ENCODE measurements at places on chromosomes 13 and 19.

DNA sequence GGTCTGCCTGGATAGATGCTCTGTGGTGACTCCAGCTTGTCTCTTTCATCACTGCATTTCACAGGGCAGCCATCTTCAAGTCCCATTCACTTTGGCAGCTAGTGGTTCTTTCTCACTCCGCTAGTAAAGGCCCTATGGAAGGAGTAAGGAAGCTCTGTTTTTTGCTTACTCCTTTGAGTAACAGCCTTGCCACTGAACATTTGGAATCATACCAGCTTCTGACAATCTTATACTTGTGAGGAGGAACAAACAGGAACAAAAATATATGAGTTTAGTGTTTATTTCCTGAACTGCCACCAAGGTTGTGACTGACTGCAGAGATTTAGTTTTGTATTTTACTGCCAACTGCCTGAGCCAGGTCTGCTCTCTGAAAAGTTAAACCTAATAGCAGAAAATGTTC lies 38.7 kb downstream of the KCTD4 start:
- DNase-seq = no peak

DNA sequence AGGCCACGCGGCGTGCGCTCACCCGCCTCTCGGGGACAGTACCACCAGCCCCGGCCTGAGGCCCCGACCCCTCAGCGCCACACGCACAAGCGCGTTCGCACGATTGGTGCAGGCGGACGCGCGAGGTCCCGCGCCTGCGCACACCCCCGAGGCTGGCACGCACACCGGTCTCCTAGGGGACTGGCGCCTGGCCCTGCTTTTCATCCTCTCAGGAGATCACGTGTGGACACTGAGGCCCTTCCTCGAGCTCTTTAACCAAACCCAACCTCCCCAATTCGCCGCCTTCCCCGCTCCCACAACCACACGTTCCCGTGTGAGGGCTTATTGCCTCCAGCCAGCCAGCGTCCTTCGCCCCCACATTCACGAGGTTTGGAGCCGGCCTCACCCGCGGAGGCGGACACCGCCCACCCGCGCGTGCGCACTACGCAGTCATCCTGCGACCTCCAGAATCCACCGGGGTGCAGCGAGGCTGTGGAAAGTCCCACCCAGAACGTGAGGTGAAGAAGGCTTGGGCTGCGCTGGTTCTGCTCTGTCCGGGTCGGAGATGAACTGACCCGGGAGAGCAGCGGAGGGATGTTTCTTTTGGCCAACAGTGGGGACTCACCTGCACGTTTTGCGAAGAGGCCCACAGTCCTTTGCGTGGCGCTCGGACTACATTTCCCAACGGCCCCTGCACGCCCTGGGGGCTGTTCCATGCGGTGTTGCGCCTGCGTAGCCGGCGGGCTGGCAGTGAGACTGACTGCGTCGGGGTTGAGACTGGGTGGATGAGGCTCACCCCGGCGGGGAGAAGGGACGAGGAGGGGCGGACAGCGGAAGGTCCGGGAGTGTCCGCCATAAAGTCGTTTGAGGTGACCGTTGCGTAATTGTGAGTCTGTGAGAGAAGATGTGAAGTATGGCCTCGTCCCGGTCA lies 539 bp upstream of the ZNF667 start:
- DNase-seq = peak; percentile 47

GRCh38 chr19:13099073-13099999 lies 3.3 kb downstream of the LYL1 start:
- no peak for DNase-seq

DNA sequence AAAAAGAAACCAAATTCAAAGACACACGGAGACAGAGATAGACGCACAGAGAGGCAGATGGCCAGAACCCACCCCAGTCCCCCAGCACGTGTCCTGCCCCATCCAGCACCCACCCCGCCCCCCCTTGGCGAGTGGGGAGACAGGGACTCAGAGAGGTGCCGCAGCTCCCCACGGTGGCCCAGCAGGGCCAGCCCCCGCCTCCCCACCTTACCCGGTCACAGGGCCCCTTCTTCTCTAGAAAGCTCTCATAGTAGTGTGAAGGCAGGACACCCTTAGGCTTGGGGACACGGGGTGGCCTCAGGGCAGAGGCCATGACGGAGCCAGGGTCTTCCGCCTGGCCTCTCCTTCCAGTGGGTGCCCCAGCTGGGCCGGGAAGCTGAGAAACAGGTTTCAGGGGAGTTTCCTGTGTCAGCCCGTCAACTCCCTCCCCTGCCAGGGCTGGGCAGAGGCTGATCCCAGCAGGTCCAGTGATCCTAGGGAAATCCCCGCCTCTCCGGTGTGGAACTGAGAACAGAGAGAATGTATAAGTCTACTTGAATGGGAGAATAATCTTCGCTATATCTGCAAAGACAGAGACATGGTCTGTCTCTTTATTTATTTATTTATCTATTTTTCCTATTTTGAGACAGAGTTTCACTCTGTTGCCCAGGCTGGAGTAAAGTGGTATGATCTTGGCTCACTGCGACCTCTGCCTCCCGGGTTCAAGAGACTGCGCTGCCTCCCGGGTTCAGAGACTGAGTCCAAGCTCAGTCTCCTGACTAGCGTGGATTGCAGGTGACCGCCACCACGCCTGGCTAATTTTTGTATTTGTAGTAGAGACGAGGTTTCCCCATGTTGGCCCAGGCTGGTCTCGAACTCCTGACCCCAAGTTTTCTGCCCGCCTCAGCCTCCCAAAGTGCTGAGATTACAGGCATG lies at the start of gene STAP2:
Gene STAP2, minus strand, starts transcription at position 387 of the 915 bp plus-strand sequence. Its CDS starts 74 bp downstream, at position 313.
- no peak for DNase-seq

- no peak for DNase-seq
Measured at GRCh38 chr13:90170208-90170607, 1177.3 kb upstream of the MIR17HG start.

DNA sequence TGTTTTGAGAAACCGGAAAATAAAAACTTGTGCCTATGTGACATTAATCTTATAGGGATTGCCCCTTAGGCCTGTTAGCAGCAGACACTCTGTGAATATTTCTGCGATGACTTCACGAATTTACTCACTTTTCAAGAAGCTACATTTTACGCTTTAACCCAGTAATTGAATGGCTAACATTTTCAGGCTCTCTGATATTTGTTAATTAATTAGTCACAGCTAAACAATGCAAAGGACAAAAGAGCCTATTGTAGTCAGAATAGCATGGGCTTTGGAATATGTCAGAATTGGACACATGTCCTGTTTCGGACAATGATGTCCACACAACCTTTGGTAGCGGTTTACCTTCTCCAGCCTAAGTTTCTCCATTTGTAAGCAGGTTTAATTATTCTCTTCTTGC lies 506.6 kb downstream of the EFNB2 start:
- no peak for DNase-seq

GRCh38 chr13:34462843-34463242 lies 479.2 kb upstream of the NBEA start:
- DNase-seq = no peak

GRCh38 chr19:510606-511100 lies 3.4 kb downstream of the TPGS1 start:
- DNase-seq = peak; percentile 65
